ENCODE measurements at places on chromosomes 3 and 15.

DNA sequence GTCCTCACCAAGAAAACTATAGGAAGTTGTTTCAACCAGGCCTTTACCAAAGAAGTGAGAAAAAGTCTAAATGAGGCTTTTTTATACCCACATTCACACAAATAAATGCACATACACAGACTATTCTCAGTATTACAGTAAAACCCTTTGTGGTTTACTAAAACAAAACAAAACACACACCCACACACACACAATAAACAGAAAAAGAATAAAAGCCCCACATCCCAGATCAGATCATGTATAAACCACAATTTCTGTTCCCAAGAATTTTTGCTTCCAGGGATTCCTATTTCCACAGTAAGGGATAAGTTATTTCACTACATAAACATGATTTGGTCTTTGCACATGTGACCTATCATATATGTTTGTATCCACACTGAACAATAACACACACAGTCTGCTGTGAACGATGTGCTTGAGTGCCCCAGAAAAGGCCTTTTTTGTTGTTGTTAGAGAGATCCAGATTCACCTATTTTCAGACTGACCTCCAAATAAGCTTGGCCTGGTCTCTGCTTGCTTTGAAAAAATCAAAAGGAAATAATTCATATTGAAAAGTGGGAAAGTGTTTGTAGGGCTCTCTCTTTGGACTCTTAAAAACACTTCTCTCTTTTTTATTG is 283.4 kb upstream of the ATP11B start:
- no peak for DNase-seq

GRCh38 chr15:89026167-89026566 is 62.1 kb upstream of the ABHD2 start:
- no peak for DNase-seq

GRCh38 chr3:138914870-138915502 is 32.0 kb downstream of the FOXL2 start:
- DNase-seq = no peak

DNA sequence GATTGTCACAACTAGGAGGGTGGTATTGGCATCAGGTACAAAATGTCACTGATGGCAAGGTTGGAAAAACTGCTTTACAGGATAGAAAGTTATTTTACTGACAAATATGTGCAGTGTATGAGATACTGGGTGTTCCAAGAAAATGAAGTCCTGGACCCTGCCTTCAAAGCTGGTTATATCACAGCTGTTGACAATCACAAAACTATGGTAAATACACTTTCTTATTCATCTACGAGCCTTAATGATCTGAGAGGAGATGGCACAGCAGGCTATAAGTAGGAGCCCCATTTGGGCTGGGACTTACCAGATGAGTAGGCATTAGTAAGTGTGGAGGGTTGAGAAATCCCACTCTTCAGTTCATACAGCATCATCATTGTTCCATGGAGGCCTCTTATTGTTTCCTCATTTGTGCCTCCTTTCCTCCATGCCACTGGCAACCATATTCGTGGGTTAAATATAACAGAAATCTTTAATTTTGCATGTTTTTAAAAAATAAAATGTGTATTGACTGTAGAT is 66.9 kb downstream of the CMTM8 start:
- DNase-seq = no peak

DNA sequence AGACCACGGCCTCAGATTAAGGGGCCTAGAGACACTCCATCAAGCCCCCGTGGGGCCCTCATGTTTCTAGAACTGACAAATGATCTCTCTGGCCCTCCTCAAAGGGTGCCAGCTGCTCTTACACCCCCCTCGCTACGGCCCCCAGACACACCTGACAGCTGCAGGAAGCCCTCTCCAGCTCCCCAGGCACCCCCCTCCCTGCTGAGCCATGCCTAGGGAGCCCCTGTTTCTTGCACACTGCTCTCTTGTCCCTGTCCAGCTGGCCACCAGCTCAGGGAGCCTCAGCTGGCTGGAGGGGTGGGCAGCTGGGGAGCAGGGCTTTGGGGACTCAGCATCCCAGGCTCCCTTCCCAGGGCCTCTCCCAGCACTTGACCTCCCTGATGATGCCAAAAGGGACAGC is 14.8 kb downstream of the TNK2 start:
- DNase-seq = no peak

- no peak for DNase-seq
These were observed 1036.6 kb downstream of the NTRK3 start for GRCh38 chr15:87219650-87220615.

DNA sequence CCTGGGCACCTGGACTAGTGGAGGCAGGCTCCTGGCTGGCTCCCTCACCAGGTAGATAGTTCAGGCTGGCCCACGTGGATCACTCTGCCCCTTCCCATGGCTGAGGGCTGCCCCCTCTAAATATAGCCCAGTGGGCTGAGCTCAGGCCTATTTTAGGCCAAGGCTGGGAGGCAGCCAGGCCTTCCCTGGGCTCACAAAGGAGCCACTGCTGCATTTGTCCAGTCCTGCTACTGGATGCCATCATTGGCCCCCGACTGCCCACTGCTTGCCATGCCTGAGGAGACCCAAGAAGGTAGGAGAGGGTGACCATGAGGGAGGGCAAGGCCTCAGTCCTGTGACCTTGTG is at the start of gene LSMEM2:
LSMEM2 (plus strand) TSS at position 208 of the 345 bp plus-strand sequence; CDS start at position 235, 27 bp downstream.
- no peak for DNase-seq

DNA sequence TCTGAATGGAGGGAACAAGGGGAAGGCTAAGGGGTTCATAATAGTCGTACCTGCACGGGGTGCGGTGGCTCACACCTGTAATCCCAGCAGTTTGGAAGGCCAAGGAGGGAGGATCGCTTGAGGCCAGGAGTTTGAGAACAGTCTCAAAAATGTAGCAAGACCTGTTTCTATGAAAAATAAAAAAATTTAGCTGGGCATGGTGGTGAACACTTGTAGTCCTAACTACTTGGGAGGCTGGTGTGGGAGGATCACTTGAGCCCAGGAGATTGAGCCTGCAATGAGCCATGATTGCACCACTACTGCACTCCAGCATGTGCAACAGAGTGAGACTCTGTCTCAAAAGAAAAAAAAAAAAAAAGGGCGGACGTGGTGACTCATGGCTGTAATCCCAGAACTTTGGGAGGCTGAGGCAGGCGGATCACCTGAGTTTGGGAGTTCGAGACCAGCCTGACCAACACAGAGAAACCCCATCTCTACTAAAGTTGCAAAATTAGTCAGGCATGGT is 17.9 kb upstream of the HDAC11 start:
- no peak for DNase-seq

GRCh38 chr15:63612300-63612699 is 15.1 kb downstream of the FBXL22 start:
- DNase-seq = no peak

DNA sequence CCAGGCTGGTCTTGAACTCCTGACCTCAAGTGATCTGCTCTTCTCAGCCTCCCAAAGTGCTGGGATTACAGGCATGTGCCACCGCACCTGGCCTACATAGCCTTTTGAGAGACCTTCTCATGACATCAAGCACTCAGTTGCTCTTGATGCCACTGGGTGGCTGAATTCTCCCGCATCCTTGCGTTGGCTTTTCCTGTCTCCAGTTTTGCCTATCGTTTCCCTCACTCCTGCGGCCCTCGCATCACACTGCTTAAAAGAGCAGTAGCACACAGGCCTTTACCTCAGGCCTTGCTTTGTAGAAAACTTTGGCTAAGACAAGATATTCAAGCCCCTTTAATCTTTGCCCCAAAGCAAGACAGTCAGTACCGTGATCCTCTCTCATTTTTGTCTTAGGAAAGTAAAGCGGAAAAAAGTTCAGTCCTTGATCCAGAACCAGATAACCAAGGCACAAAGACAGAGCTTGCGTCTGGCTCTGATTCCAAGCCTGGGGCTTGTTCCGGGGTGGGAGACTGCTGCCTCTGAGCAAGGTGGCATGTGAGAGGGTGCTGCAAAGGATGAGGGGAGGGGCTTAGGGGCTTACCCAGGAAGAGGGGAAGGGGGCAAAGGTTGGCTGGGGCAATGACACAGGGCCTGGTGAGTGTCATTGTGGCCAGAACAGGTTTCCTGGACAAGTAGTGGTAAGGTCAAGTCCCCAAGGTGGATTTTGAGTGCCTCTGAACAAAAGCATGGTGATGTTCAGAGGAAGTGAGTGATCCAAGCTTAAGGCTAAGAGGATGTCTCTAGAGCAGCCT is 175.0 kb upstream of the TLE3 start:
- no peak for DNase-seq

DNA sequence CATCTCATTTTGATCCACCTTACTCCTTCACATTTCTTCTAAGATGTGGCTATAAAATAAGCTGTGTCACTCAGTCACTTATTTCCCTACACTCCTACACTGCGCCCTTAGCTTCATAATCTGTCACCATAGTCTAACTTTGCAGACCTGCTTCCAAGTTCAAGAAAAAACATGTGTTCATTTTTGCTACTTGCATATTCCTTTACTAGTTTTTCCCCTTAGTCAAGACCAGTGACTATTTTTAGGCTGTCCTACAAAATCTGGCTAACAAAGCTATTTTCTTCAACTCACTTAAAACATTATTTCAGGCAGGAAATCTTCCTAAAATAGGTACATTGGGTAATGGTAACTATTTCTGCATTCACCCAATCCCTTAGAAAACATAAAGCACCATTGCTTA is 272.5 kb downstream of the TBC1D5 start:
- no peak for DNase-seq

DNA sequence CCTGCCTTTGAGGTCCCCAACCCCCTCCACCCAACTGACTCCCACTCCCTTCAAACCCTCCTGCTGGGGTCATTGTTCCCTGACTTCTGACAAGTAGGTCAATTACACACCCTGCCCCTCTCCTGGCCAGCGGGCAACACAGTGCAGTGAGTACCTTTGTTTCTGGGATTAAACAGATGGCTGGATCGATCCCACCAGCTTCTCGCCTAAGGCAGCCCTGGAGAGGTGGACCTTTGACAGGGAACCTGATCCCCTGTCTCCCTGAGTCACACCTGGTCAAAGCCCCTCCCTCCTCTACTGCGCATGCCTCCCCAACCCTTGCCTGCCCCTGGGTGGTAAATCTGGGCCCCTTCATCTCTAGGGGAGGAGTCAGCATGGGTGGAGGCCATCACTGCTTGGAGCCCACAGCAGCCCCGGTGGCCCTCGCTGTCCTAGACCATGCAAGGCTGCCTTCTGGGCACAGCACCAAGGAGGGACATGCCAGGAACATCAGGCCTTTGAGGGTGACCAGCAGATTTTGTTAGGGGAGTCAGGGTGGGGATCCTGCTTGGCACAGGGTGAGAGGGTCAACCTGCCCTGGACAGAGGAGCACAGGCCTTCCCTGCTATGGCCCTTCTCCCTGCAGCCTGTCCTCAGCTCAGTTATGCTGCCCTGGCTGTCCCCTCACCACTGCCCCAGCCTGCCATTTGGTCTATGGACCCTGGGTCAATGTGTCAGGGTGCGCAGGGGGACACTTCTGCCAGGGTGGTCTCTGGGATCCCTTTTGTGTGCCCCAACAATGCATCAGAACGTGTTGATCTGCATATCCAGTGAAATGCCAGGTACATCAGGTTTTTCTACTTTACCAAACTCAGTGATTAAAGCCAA is 9.8 kb upstream of the PRR23E start:
- DNase-seq = no peak

DNA sequence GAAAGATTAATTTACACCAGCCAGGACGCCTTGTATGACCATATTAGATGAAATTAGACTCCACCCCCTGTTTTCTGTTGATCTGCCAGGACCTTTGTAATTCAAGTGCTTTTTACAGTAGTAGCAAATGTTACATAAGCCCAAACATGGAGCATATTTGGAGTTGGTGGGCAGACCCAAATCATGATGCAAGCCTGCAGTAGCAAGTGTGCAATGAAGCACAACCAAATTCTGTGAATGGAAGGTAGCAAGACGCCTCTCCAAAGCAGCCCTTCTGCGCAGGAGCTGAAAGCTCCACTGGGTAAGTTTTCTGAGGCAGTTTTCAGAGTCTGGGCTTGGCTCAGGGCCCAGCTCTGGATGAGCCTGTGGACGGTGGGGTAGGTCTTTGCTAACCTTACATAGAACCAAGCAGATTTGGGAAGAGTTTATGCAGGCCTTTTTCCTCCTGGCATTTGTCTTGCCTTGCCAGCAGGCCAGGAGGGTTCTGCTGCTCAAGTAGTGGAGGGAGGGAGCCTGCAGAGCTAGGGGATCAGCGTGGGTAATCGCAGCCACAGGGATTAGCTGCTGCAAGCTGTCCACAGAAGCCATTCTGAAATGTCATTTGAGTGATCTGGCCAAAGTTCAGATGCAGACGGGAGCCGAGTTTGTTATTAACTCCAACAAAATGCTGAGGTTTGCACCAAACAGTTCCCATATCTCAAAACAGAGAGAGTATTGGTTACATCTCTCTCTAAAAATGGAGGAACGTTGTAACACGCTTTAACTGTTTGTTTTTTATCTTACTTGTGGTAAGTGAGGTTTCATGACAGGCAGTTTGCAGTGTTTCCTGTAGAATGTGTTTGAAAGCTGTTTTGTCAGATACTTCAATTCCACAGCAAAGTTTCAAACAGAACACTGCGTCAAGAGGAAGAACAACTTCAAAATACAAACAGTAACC is 55.4 kb downstream of the PSMD6 start:
- no peak for DNase-seq

GRCh38 chr15:69735121-69735520 is 282.5 kb downstream of the RPLP1 start:
- no peak for DNase-seq

GRCh38 chr3:126341755-126342150 is 15.5 kb downstream of the KLF15 start:
- DNase-seq = no peak

GRCh38 chr3:72797773-72798543 is 50.3 kb downstream of the SHQ1 start:
- peak; percentile 65 for DNase-seq

GRCh38 chr3:157092230-157092629 is 67.7 kb downstream of the CCNL1 start:
- no peak for DNase-seq

DNA sequence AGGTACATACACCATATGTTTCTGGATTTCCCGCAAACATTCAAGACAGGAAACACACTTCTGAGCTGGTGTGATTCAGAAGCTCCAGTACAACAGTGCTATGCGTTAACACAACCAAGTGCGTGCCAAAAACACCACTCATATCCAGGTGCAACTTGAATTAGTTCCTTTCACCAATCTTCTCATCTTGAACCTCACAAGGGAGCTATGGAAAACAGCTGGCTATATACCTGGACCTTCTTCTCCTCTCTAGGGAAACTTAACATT is 31.3 kb downstream of the SUSD5 start:
- DNase-seq = no peak
